Stimulated activated CD8-positive, alpha-beta memory T cell treated with anti-CD3 and anti-CD28 coated beads, Interleukin-2, amount 100 ng/mL, for 1 hour (primary cell): ENCODE measurements at places on chromosomes 5 and 9.

- DNase-seq = no peak
Measured at GRCh38 chr5:93209476-93209875, 371.5 kb downstream of the NR2F1-AS1 start.

DNA sequence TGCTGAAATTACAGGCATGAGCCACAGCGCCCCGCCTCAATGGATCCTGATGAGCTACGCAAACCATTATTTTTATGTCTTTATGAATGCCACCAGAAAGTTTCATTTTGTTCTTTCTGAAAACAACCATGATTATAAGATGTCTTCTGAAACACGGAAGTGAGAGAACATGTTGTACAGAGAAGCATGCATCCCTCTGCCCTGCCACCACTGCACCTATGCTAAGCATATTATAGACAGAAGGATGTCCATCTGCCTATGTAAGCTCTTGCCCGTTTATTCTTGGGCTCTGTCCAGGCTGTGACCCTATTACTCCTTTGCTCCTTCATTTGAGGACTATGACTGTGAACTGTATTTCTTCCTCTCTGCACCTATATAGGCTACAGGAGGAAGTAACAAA lies 74.3 kb downstream of the GRAMD2B start:
- DNase-seq = no peak

- no peak for DNase-seq
Measured at GRCh38 chr5:180652771-180653170, 3.4 kb upstream of the FLT4 start.

- DNase-seq = no peak
Measured at GRCh38 chr9:14140096-14140697, 173.7 kb downstream of the NFIB start.

DNA sequence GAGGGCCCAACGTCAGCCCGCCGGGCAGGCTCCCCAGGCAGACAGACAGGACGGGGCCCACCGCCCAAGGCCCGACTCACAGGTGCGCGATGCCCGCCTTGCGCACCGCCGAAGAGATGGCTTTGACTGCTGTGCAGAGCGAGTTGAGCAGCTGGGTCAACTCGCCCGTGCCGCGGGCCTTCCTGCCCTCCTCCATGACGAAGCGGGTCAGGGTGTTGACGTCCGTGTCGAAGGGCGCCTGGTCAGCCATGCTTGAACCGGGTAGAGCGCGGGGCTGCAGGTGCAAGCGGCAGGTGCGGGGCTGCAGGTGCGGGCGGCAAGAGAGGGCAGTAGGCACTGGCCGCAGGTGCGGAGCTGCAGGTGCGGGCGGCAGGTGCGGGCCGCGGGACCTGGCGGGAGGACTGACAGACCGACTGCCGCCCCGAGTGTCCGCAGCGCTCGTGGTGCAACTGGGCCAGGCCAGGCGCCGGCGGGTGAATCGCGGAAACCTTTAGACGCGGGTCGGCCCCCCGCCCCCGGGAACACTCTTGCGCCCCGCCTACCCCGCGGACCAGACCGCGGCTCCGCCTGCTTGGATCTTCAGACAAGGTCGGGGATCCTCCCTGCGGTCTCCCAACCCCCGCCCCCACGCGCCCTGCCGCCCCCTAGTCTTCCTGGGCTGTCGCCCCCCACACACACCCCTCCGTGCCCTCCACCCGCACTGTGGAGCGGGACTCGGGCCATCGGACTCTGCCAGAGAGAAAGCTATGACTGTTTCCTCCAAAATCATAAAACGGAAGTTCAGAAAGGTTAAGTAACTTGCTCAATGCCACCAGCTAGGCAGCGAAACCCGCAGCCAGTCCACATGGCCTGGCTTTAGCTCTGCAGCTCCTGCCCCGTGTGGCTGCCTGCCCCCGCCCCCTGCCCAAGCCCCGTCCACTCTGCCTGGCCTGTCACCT lies at the start of gene FBP1:
Gene FBP1 (minus strand): TSS at position 458 of the 938 bp plus-strand sequence. CDS start 208 bp downstream, at position 250.
- DNase-seq = peak; percentile 22

GRCh38 chr5:15391704-15392397 lies 108.1 kb upstream of the FBXL7 start:
- DNase-seq = no peak

GRCh38 chr5:137470111-137470920 lies 28.8 kb downstream of the SPOCK1 start:
- no peak for DNase-seq

- DNase-seq = no peak
Measured at GRCh38 chr9:10566848-10567247, 46.0 kb downstream of the PTPRD start.

DNA sequence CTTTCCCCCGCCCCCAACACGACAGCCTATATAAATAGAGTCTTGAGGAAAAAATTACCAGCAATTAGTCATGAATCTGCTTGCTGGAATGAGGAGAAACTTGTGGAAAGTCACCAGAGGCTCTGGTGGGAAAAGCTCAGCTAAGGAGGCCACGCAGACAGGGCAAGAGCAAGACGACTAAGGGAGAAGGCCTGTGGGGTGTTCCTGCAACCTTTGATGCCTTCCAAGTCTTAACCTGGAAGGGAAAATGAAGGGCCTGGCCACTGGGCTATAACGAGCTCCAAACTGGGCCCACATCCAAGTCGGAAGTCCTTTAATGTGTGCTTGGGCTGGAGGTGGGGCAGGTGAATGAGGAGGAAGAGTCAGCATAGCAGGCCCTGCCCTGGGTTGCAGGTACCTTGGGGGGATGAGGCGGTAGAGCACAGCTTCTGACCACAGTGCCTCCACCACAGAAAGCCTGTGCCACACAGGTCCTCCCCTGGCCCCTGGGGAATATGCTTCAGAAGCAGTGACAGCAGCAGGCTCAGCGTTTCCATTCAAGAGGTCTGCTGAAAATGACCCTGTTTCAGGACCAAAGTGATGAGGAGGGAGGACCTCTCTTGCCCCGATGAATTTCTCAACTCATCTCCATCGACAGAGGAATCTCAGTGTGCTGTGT lies 92.8 kb upstream of the LRRTM2 start:
- DNase-seq = no peak
